Activated CD4-positive, alpha-beta T cell treated with anti-CD3 and anti-CD28 coated beads, Interleukin-2, amount 10 ng/mL, durations not matched to agents 7 days and 5 days (primary cell): ENCODE measurements at places on chromosomes 4 and X.

DNA sequence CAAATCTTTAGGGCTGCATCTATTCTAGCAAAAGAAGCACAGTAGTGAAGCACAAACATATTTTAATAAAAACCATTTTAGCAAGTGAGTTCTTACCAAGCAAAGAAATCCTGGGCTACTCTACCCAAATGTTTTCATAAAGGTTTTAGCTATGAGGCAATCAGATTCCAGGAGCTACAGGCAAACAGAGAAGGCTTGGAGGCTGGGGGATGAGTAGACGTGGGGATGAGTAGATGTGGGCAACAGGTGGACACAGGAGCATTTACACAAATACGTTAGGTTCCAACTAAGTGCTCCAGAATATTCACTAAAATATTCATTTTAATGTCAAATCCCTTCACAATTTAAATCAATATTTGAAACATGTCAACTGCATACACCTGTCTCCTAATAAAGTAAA is 34.5 kb downstream of the ATP11C start:
- H3K4me1 ChIP-seq: no peaks in the 10 kb centered on the region
- H3K4me3 ChIP-seq: no peak overlapping the region
- H3K27ac ChIP-seq: no peak overlapping the region
- H3K36me3 ChIP-seq: peaks cover 4% of the 10 kb centered on the region
- no peaks in the 10 kb centered on the region for H3K27me3 ChIP-seq

- DNase-seq: no peak
- H3K36me3 ChIP-seq: peaks cover 17% of the 10 kb centered on the region
- no peaks in the 10 kb centered on the region for H3K27me3 ChIP-seq
- no peak overlapping the region for H3K27ac ChIP-seq
- H3K4me1 ChIP-seq: peaks cover 3% of the 10 kb centered on the region
Measured at GRCh38 chrX:150854856-150855255, 43.6 kb downstream of the CD99L2 start.

DNA sequence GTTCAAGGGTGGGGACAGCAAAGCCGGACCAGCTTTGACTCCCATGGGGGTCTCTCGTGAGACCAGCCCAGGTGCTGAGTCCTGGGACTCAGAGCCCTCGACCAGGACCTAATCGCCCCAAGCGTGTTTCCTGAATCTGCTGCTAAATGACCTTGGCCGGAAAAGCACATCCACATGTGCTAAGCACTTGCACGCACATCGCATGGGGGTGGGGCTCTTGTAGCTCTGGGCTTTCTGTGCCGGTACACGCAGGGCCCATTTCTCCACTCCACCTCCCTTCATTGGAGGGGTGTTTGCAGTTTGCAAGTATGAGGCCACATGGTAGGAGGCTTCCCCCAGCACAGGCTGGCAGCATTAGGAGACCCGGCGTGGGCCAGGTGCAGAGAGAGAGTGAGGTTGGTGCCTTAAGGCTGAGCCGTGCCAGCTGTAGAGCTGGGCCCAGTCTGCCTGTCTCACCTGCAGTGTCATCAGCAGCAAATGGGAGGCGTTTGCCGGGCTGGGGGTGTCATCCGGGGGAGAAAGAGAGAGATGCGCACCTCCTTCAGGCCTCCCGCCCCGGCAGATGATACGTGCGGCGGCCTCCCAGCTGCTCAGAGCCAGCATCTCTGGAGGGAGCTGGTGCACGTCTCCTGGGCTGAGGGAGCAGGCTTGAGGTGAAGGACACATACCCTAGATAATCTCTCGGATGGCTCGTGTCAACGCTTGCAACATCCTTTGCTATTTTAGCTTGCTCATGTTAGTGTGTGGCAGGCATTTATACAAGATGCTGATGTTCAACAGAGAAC is 45.2 kb upstream of the CLCN4 start:
- H3K27ac ChIP-seq: peak overlapping the region; percentile 92
- H3K36me3 ChIP-seq: peaks cover 8% of the 10 kb centered on the region
- DNase-seq: no peak
- H3K27me3 ChIP-seq: no peaks in the 10 kb centered on the region

- no peaks in the 10 kb centered on the region for H3K4me1 ChIP-seq
- H3K36me3 ChIP-seq: no peaks in the 10 kb centered on the region
- no peak overlapping the region for H3K27ac ChIP-seq
Measured at GRCh38 chr4:129344058-129344457, 248.1 kb downstream of the C4orf33 start.

GRCh38 chrX:149699761-149700160 is 12.1 kb upstream of the MAGEA11 start:
- H3K4me1 ChIP-seq: no peaks in the 10 kb centered on the region
- H3K4me3 ChIP-seq: no peak overlapping the region
- no peaks in the 10 kb centered on the region for H3K27me3 ChIP-seq
- DNase-seq: no peak
- H3K36me3 ChIP-seq: no peaks in the 10 kb centered on the region
- no peak overlapping the region for H3K27ac ChIP-seq

DNA sequence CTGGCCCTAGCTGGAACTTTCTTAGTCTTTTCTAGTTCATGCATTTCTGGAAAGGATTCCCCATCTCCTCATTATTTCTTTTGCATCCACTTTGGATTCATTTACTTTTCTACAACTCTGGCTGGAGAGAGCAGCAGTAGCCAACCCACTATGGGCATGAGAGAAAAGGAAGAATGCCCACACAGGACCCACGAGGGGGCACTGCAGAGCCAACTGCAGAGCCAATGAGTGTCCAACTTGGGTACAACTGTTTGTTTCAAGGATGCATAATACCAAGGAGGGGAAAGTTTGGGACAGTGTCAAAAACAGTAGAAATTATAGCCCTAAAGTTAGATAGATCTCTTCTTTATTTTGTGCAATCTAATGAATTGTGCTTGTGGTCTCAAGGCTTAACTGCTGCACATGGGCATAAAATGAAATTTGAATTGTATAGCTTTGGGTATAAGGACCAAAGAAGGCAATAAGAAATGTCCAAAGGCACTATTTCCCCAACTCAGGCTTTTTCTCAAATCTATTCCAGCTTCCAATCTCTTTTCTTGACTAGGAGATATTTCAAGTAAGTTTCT is 230.6 kb downstream of the NSUN7 start:
- no peak overlapping the region for H3K27ac ChIP-seq
- no peaks in the 10 kb centered on the region for H3K27me3 ChIP-seq
- no peaks in the 10 kb centered on the region for H3K36me3 ChIP-seq
- no peak overlapping the region for H3K4me3 ChIP-seq

GRCh38 chrX:133448512-133449076 is 33.3 kb upstream of the GPC4 start:
- no peak overlapping the region for H3K4me3 ChIP-seq
- no peaks in the 10 kb centered on the region for H3K36me3 ChIP-seq
- no peak overlapping the region for H3K27ac ChIP-seq
- H3K4me1 ChIP-seq: no peaks in the 10 kb centered on the region
- no peak for DNase-seq
- H3K27me3 ChIP-seq: peaks cover 7% of the 10 kb centered on the region

GRCh38 chrX:48753708-48754228 is 7.8 kb upstream of the GLOD5 start:
- DNase-seq: no peak
- H3K4me1 ChIP-seq: peaks cover 13% of the 10 kb centered on the region
- no peak overlapping the region for H3K4me3 ChIP-seq
- no peak overlapping the region for H3K27ac ChIP-seq
- H3K36me3 ChIP-seq: no peaks in the 10 kb centered on the region

- H3K4me1 ChIP-seq: peaks cover 8% of the 10 kb centered on the region
- H3K4me3 ChIP-seq: no peak overlapping the region
- H3K27ac ChIP-seq: no peak overlapping the region
- DNase-seq: peak; percentile 53
Measured at GRCh38 chrX:137031517-137032340, 2.1 kb downstream of the GPR101 start.

DNA sequence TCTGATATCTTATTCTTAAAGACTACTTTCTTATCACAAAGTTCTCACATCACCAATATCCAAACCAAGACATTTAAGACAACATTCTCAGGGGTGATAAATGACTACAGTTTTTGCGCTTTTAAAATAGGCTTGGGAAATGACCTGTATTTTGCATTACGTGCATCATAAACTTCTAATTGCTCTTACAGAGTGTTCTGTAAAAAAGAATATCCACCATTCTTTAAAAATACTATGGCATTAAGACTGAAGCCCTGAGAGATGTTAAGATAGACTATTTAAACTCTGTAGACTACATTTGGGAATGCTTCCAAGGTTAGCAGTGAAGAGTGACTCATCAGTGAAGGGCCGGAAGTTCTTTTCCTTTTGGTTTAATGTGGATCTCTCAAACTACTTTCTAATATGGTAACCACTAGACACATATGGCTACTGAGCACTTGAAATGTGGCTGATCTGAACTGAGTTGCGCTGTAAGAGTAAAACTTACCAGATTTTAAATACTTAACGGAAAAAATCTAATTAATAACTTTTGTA is 518.8 kb upstream of the FTHL17 start:
- H3K4me3 ChIP-seq: no peak overlapping the region
- H3K4me1 ChIP-seq: no peaks in the 10 kb centered on the region
- H3K27ac ChIP-seq: no peak overlapping the region
- no peaks in the 10 kb centered on the region for H3K27me3 ChIP-seq
- no peak for DNase-seq

DNA sequence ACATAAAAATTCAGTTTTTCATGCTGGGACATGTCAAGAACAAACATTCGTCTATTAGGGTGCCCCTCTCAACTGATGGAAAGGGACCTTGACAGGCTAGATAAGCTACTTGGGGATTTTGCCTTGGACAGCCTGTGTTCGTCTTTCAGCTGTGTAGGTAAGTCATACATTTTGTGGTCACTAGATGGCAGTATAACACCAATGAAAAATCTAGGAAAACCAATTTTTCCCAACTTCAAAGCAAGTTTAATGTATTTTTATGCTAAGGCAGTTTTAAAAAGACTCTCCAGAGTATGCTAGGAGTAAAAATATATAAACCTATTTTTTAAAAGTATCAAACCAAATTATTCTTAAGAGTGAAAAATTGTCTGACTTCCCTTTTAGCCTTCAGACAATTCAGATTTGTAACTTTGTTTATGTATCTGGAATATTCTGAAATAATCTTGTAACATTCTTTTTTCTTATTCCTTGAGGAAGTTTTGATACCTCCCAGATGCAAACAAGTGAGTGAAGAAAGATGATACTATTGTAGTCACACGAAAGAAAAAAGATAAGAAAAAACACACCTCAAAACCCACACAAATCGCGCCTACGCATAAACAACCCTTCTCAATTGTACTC is 158.3 kb downstream of the CPE start:
- no peak overlapping the region for H3K4me3 ChIP-seq
- H3K27me3 ChIP-seq: peaks cover 5% of the 10 kb centered on the region
- no peak overlapping the region for H3K27ac ChIP-seq
- no peaks in the 10 kb centered on the region for H3K4me1 ChIP-seq

- DNase-seq: no peak
- no peaks in the 10 kb centered on the region for H3K27me3 ChIP-seq
- H3K4me3 ChIP-seq: no peak overlapping the region
- H3K27ac ChIP-seq: no peak overlapping the region
- peaks cover 12% of the 10 kb centered on the region for H3K4me1 ChIP-seq
Measured at GRCh38 chrX:8988446-8988845, 45.5 kb downstream of the FAM9B start.

- H3K4me3 ChIP-seq: no peak overlapping the region
- H3K4me1 ChIP-seq: no peaks in the 10 kb centered on the region
- DNase-seq: no peak
- H3K27ac ChIP-seq: no peak overlapping the region
- H3K27me3 ChIP-seq: no peaks in the 10 kb centered on the region
Measured at GRCh38 chr4:111689214-111689613, 456.0 kb upstream of the FAM241A start.

- H3K36me3 ChIP-seq: no peaks in the 10 kb centered on the region
- H3K27ac ChIP-seq: no peak overlapping the region
- H3K4me1 ChIP-seq: no peaks in the 10 kb centered on the region
- peaks cover 2% of the 10 kb centered on the region for H3K27me3 ChIP-seq
- no peak overlapping the region for H3K4me3 ChIP-seq
Measured at GRCh38 chr4:75422998-75423397, 91.2 kb downstream of the RCHY1 start.

GRCh38 chr4:90093526-90093925 is 33.7 kb upstream of the CCSER1 start:
- H3K27me3 ChIP-seq: peaks cover 3% of the 10 kb centered on the region
- no peak overlapping the region for H3K4me3 ChIP-seq
- H3K4me1 ChIP-seq: no peaks in the 10 kb centered on the region
- DNase-seq: no peak
- H3K27ac ChIP-seq: no peak overlapping the region

DNA sequence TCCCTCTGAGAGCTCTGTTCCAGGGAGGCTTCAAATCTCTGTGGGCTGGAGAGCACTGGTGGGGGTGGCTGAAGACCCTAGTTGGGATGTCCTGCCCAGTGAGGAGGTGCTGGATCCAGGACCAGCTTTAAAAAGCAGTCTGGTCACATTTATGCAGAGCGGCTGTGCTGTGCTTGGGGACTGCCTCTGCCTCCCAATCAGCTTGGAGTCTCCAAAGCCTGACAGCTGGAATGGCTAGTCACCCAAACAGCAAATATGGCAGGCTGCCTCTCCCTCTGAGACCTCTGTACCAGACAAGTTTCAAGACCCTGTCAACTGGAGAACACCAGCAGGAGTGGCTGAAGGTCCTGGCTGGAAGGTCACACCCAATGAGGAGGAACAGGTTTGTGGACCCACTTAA is 848.1 kb upstream of the DIAPH2 start:
- no peaks in the 10 kb centered on the region for H3K4me1 ChIP-seq

- peaks cover 17% of the 10 kb centered on the region for H3K36me3 ChIP-seq
- DNase-seq: no peak
- no peaks in the 10 kb centered on the region for H3K27me3 ChIP-seq
- no peak overlapping the region for H3K27ac ChIP-seq
- H3K4me1 ChIP-seq: peaks cover 55% of the 10 kb centered on the region
Measured at GRCh38 chr4:37665333-37666320, 20.5 kb downstream of the RELL1 start.

DNA sequence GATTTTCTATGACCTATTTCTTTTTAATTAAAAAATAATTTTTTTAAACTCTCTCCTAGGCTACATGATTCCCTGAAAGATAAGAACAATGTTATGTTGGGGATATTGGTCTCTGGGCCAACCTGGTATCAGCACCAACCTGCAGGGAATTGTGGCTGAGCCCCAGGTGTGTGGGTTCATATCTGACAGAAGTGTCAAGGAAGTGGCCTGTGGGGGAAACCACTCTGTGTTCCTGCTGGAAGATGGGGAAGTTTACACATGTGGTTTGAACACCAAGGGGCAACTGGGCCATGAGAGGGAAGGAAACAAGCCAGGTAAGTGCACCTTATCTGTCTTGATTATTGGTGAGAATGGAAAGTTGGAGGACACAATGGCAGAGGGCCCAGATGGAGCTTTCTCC is 13.5 kb downstream of the HERC3 start:
- H3K36me3 ChIP-seq: peaks cover 66% of the 10 kb centered on the region
- peak; percentile 14 for DNase-seq
- peaks cover 48% of the 10 kb centered on the region for H3K4me1 ChIP-seq
- H3K4me3 ChIP-seq: no peak overlapping the region
- H3K27ac ChIP-seq: no peak overlapping the region
- H3K27me3 ChIP-seq: no peaks in the 10 kb centered on the region

- H3K27ac ChIP-seq: peak overlapping the region; percentile 20
- H3K4me3 ChIP-seq: no peak overlapping the region
- H3K4me1 ChIP-seq: peaks cover 36% of the 10 kb centered on the region
- H3K36me3 ChIP-seq: peaks cover 60% of the 10 kb centered on the region
Measured at GRCh38 chr4:40149960-40150385, 46.9 kb upstream of the RHOH start.
